ENCODE measurements at places on chromosomes 2 and 18.

DNA sequence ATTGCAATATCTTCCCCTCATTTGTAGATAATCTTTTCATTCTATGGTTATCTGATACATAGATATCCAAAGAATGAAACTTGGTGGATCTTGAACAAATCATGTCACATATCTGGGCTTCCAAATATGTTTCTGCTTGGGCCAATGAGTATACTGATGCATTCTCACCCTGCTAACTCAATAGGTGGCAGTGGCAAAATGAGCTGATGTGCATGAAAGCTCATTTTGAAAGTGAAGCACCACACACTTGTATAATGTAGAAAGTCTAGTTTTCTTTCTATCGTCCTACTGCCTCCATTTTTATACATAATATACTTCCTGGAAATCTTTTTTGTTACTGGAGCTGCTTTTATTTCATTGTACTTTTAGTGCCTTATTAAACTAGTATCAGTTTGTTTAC, 208.2 kb downstream of the PRKCE start:
- no peak for DNase-seq

GRCh38 chr2:28134857-28135256, 244.3 kb downstream of the BABAM2 start:
- DNase-seq: no peak

DNA sequence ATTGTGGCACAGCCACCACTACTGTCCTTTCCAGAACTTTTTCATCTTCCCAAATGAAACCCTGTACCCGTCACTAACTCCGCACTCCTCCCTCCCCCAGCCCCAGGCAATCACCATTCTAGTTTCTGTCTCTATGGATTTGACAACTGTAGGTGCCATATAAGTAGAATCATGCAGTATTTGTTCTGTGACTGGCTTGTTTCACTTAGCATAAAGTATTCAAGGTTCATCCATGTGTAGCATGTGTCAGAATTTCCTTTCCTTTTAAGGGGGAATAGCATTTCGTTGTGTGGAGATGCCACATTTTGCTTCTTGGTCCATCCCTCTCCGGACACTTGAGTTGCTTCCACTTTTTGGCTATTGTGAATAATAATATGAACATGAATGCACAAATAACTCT, 842 bp upstream of the CKAP2L start:
- no peak for DNase-seq

- DNase-seq: peak; percentile 39
Measured at GRCh38 chr18:2337552-2338141, 233.7 kb downstream of the METTL4 start.

GRCh38 chr2:160994141-160995002, 165.9 kb upstream of the TANK start:
- DNase-seq: peak; percentile 50

DNA sequence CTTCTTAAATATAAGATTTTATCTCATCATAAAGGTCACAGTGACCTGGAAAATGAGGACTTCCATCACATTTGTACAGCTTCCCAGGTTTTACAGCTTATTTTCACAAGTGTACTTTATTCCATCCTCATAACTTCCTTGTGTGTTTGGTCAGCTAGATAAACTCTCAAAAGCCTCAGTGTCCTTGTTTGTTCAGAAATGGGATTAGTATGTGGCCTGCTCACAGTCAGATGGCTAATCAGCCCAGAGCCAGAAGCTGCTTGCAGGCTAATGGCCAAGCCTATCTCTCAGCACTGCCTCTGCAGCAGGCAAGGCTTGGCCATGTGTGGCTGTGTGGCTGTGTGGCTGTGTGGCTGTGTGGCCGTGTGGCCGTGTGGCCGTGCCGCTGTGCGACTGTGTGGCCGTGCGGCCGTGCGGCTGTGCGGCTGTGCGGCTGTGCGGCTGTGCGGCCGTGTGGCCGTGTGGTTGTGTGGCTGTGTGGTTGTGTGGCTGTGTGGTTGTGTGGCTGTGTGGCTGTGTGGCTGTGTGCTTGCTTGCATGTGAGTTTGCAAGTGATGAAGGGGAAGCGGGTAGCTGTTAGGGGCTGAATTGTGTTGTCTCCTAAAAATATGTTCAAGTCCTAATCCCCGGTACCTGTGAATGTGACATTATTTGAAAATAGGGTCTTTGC, 233.0 kb upstream of the TNP1 start:
- no peak for DNase-seq

Measured in stimulated activated CD4-positive, alpha-beta T cell treated with anti-CD3 and anti-CD28 coated beads, Interleukin-4, amount 100 ng/mL, for 48 hours (primary cell).